ENCODE measurements at places on chromosomes 1 and 21.

GRCh38 chr1:164233149-164233548 lies 325.8 kb upstream of the PBX1 start:
- no peak for DNase-seq

- no peak for DNase-seq
Measured at GRCh38 chr1:24410750-24411149, 2.8 kb downstream of the STPG1 start.

- DNase-seq, result no peak
Measured at GRCh38 chr1:48556186-48556850, 84.3 kb upstream of the SPATA6 start.

- no peak for DNase-seq
Measured at GRCh38 chr1:26027716-26028489, 6.3 kb downstream of the EXTL1 start.

DNA sequence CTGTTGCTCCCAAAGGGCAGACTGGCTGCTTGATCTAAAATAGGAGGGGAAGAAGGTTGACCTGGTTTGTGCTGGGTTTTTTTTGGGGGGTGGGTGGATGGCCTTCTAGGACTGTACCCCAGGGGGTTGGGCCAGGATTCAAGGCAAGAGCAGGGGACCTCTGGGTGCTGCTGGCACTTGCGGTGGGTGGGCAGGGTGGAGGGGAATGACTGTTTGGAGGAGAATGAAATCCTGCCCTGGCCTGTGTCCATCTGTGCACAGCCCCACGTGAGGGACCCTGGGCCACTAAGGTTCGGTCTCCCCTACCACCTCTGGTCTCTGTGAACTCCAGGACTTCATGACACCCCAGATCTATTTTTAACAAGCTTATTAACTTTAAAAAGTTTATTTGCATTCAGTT lies 414.2 kb downstream of the PTPRU start:
- no peak for DNase-seq

DNA sequence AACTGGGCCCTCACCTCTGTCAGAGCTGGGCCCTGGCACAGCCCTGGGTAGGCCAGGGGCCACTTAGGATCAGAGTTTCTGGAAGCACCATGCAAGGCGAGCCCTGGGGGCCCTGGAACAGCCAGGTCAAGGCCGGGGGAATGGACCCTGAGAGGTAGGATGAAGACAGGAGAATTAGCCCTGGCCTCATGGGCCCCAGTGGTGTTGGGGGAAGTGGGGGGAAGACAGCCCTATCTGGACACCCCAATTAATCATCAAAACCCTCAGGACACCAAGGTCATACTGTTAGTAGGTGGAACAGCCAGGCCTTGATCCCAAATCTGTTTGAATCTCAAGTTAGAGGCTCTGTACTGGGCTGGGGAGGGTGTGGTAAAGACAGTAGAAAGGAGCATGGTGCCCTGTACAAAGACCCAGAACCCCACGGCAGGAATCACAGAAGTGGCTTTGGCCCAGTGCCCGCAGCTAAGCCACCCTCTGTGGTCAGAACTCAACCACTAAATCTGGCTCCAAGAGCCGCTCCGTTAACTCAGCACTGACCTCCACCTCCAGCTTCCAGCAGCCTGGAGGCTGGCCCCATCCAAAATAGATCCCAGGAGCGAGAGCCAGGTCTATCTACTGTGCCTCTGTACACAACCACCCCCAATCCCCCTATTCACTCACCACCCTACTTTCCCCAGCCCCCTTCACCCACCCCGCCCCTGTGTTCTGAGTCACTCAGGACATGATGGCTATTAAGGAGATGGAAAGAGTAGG lies 14.0 kb upstream of the TRIM63 start:
- no peak for DNase-seq

DNA sequence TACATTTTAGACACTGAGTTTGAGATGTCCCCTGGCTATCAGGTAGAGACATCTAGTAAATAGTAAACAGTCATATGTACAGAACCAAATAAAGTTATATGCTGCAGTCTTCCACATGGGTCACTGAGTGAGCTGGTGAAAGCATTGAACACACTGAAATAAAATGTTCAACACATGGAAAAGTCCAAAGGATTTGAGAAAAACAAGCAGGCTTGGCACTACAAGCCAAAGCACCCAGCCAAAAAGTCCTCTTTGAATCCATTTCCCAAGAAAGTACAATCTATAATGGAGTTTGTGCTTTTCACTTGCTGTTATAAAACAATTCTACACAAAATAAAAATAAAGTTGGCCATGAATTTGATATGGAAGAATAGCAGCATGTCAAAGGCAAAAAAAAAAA lies 135.4 kb downstream of the NR5A2 start:
- DNase-seq, result no peak

DNA sequence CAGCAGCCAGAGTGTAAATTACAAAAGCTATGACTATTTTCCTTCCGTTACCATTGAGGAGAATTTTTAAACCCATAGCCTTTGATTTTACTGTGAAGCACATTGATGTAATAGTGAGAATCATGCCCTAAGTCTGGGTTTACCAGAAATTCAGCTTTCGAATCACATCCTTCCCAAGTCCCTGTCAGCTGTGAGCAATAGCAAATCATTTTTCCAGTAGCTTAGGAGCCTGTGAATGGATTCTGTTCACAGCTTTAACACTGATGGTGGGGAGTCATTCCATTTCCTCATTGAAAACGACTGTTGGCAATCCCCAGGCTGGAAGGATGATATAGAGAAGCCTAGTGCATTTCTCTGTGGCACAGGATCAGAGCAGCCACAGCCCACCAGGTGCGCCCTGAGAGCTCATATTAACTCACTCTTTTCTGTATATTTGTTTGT lies 82.2 kb upstream of the C1orf105 start:
- no peak for DNase-seq
